Lung microvascular endothelial cell (primary cell): ENCODE measurements at places on chromosomes 3 and 15. TPM values are rescaled to one million over a fixed set of nuclear protein-coding genes. Genes with fewer than 3 reads are reported as not detected.

DNA sequence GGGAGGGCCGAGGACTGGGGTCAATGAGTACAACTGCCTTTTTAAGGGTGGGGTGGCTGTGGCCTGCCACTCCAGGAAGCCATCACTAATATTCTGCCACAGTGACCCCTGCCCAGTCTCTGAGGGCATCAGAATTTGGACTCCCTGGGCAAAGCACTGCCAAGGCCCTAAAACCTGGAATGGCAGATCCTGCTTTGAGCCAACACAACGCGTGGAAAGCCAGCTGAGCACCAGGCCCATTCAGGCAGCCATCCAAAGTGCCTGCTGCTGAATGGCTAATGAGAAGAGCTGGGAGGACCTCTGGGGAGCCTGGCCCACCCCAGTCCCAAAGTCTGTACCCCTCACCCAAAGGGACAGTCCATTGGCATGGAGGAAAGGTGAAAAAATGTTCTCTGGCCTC is 5.0 kb downstream of the TWF2 start:
- no peak for DNase-seq

Gene SI
- not detected in 2 replicates for total RNA-seq

DNA sequence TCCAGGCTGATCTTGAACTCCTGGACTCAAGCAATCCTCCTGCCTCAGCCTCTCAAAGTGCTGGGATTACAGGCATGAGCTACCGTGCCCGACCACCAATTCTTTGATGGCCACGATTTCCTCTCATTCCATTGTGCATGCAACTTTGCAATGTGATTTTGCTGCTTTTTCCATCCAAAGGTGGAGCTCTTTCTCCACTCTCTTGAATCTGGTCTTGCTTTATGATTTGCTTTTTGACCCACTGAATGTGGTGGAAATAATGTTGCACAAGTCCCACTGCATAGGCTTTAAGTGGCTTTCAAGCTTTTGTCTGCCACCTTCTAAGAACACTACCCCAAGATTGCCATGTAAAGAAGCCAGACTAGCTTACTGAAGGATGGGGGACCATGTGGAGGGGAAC is 10.6 kb downstream of the RPS27L start:
- no peak for DNase-seq

DNA sequence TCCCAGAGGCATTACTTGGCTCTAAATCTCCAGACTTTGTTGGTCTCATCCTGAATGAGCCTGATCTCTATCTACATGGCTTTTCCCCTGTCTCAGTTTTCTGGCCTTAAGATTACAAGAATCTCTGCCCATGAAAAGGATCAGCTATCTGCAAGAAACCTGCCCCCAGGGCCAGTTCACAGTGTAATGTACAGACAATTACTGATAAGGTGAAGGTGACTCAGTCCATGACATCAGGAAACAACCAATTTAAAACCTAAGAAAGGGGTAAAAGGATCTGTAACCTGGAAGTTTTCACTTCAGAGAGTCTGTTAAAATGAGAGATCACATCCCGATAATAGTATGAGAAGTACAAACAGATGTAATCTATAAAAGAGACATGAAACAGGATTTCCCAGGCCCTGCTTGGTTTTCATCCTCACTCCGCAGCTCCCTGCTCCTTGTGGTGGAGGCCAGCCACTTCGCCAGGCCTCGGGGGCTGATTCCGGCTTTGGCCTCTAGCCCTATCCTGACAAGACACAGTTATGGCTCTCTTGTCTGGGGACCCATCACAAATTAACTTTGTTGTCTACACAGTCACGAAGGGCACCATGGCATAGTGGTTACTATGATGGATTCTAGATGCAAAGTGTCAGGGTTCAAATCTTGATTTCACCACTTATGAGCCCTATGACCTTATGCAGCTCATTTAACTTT is 136.9 kb downstream of the THSD4 start:
- DNase-seq = no peak

Gene C3orf80
- under 0.01 TPM in 1 of 2 replicates, not detected in the other for total RNA-seq

GRCh38 chr3:113166357-113166718 is 45.0 kb upstream of the BOC start:
- no peak for DNase-seq

- DNase-seq = no peak
Measured at GRCh38 chr15:57445872-57446271, 69.6 kb downstream of the CGNL1 start.
